ENCODE measurements at places on chromosomes 5 and 9. TPM values are rescaled to one million over a fixed set of nuclear protein-coding genes. Genes with fewer than 3 reads are reported as not detected.

- H3K36me3 ChIP-seq, result no peaks in the 10 kb centered on the region
- DNase-seq, result peak; percentile 79
- no peak overlapping the region for H3K27ac ChIP-seq
- H3K4me1 ChIP-seq, result peaks cover 11% of the 10 kb centered on the region
These were observed 78.6 kb downstream of the AMBP start for GRCh38 chr9:113999256-114000062.

- DNase-seq, result no peak
- no peak overlapping the region for H3K4me3 ChIP-seq
- no peaks in the 10 kb centered on the region for H3K4me1 ChIP-seq
- no peaks in the 10 kb centered on the region for H3K27me3 ChIP-seq
- no peak overlapping the region for H3K27ac ChIP-seq
These were observed 330.1 kb downstream of the GLIS3 start for GRCh38 chr9:3969590-3970260.

DNA sequence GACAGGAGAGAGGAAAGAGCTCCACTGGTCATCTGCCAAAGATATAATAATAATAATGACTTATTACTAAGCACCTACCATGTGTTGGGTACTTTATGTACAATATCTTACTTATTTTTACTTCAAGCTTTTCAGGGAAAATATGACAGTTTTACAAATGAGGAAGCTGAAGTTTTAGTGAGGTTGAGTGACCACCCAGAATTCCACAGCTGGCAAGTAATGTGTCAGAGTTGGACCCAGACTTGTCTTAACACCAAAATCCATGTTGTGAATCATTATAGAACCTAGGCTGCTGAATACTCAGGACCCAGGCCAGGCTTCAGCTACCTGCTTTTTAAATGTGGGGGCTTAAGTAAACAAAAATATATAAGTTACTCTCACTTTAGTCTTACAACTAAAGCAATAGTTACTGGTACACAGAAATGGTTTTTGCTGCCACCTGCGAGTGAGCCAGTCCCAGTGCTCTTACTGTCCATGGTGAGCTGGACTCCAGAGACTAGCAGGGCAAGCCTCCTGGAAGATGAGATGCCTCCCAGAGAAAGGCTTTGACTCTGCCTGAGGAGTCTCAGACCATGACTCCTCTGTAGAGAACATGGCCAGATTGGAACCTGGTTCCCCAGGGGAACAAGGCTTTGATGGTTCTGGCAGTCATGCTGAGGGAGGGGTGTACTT is 29.9 kb downstream of the RUSC2 start:
- H3K27me3 ChIP-seq, result no peaks in the 10 kb centered on the region
- peaks cover 93% of the 10 kb centered on the region for H3K4me1 ChIP-seq
- DNase-seq, result no peak
- H3K36me3 ChIP-seq, result no peaks in the 10 kb centered on the region
- H3K4me3 ChIP-seq, result no peak overlapping the region

DNA sequence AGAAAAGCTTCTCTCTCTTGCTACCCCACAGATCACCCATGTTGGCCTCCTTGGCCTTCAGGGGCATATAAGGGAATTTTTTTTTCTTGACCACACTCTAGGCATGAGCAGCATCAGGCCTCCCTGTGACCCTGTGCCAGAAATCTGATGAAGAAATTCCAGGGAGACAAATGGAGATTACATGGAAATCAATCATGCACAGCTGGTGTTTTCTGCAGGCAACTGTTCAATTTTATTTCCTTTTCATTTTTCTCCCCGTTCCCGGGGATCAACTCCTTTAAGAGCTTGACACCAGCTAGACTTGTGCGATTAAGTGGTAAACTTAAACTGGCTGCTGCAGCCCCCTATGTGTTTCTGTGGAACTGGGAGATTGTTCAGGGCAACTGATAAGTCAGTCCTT is 59.3 kb downstream of the GALNT10 start:
- H3K27ac ChIP-seq, result no peak overlapping the region
- no peak overlapping the region for H3K4me3 ChIP-seq
- peak; percentile 86 for DNase-seq
- peaks cover 6% of the 10 kb centered on the region for H3K4me1 ChIP-seq
- no peaks in the 10 kb centered on the region for H3K27me3 ChIP-seq
- no peaks in the 10 kb centered on the region for H3K36me3 ChIP-seq

GRCh38 chr9:83012922-83013838 is 49.8 kb downstream of the RASEF start:
- no peaks in the 10 kb centered on the region for H3K4me1 ChIP-seq
- DNase-seq, result peak; percentile 19
- H3K36me3 ChIP-seq, result no peaks in the 10 kb centered on the region
- no peak overlapping the region for H3K27ac ChIP-seq
- no peak overlapping the region for H3K4me3 ChIP-seq

- no peak overlapping the region for H3K27ac ChIP-seq
- H3K36me3 ChIP-seq, result no peaks in the 10 kb centered on the region
- peak; percentile 75 for DNase-seq
- H3K27me3 ChIP-seq, result no peaks in the 10 kb centered on the region
These were observed 43.9 kb downstream of the FYB1 start for GRCh38 chr5:39175273-39175955.

Gene IQGAP2
- 30.7 TPM for total RNA-seq

GRCh38 chr5:22557251-22557650 is 295.9 kb downstream of the CDH12 start:
- DNase-seq, result no peak
- H3K4me3 ChIP-seq, result no peak overlapping the region
- H3K36me3 ChIP-seq, result no peaks in the 10 kb centered on the region
- H3K27me3 ChIP-seq, result no peaks in the 10 kb centered on the region
- H3K4me1 ChIP-seq, result no peaks in the 10 kb centered on the region

DNA sequence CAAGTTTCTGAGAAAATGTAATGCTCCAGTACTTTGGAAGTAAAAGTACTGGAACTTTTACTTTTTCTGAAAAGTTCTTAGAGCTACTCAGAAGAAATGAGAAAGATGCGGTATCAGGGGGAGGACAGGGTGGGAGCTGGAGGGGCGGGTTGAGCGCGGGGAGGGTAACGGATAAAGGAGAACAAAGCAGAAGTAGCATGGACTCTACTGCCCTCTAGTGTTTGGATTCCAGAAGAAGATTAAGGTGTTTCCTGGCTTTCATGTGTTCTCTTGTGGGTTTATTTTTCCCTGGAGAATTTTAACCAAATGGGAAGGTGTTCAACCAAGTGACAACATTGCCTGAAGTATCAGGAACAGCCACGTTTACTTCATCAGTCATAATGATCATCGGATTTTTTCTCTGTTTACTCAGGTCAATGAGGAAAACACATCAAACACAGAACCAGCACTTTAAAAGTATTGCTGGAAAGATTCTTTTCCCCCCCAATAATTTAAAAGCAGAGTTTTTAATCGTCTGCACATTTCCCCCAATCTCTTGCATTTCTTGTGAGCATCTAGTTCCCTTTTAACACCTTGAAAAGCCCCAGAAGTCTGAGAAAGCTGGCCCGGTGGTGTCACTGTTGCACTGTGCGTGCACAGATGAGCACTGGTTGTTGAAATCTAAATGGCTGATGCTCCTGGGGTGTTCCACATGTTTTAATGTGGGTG is 190.6 kb downstream of the MPDZ start:
- H3K36me3 ChIP-seq, result no peaks in the 10 kb centered on the region
- no peaks in the 10 kb centered on the region for H3K27me3 ChIP-seq
- no peak overlapping the region for H3K27ac ChIP-seq

- peak; percentile 70 for DNase-seq
- H3K27me3 ChIP-seq, result no peaks in the 10 kb centered on the region
- no peak overlapping the region for H3K27ac ChIP-seq
- H3K36me3 ChIP-seq, result peaks cover 4% of the 10 kb centered on the region
- H3K4me1 ChIP-seq, result no peaks in the 10 kb centered on the region
These were observed 88.7 kb downstream of the CFAP90 start for GRCh38 chr5:7762267-7762666.

Measured in esophagus muscularis mucosa (tissue), 4 donors.